ENCODE measurements at places on chromosomes 6 and 20.

DNA sequence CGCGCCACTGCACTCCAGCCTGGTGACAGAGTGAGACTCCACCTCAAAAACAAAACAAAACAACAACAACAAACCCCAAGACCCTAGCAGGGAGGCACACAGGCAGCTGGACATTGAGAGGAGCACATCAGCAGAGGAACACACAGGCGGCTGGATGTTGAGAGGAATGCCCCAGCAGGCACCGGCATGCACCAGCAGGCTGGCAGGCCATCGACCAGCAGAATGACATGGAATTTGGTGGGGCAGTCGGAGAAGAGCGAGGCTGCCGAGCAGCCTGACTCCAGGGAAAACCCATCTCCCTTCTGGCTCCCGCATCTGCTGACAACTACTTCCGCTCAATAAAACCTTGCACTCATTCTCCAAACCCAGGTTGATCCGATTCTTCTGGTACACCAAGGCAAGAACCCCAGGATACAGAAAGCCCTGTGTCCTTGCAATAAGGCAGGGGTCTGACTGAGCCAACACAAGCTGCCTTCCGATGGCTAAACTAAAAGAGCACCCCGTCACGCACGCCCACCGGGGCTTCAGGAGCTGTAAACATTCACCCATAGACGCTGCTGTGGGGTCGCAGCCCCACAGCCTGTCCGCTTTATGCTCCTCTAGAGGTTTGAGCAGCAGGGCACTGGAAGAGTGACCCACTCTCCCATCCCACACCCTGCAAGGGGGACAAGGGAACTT, 60.2 kb downstream of the SLC22A23 start:
- no peak for DNase-seq

DNA sequence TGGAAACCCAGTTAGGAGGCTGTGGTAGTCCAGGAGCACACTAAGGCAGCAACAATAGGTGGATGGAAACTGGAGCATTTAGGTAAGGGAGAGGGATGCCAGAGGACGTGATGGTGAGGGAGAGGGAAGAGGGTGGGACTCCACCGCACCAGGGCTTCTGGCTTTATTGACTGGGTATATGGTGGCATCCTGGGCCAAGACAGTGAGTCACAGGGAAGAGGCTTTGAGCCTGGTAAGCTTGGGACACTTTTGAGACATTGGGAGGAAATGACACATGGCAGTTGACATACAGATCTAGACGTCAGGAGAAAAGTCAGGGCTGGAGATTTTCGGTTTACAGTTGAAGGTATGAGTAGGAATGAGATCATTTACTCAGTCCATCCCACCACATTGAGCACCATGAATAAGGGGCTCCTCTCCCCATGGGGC, 14.9 kb downstream of the NT5E start:
- DNase-seq: no peak

- DNase-seq: no peak
Observed at GRCh38 chr6:33589731-33590530, 9.9 kb upstream of the BAK1 start.

DNA sequence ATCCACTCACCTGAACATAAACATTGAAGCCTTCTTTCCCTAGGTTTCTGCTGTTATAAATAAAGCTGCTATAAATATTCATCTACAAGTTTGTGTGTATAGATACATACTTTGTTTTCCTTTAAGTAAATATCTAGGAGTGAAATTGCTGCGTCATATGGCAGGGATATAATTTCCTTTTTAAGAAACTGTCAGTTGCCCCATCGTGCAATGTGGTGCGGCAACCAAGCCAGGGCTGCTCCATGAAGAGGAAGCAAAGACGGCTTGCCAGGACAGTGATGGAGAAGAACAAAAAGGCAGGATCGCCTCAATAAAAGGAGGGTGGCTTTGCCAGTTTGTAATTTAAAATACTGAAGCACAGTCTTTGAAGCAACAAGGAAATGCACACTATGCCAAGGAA, 36.6 kb downstream of the CITED2 start:
- no peak for DNase-seq

- no peak for DNase-seq
Observed at GRCh38 chr6:75488033-75488432, 5.6 kb downstream of the FILIP1 start.

DNA sequence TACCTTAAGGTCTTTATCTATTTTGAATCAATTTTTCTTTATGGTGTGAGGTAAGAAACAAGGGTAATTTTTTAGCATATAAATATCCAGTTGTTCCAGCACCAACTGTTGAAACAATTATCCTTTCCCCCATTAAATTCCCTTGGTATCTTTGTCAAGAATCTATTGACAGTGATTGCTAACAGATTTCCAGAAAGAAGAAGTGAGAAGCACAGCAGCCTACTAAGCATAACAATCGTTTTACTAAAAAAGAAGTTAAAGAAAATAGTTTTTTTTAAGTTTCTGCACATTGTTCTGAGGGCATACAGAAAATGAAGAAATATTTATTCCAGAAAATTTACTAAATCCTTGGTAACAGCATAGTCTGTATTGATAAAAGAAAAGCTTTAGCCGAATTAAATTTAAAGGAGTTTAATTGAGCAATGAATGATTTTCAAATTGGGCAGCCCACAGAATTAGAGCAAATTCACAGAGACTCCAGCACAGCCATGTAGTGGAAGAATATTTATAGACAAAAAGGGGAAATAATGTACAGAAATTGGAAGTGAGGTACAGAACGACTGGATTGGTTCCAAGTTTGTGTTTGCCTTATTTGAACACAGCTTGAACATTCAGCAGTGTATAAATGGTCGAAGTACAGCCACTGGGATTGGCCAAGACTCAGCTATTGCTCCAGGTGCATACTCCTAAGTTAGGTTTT, 97.9 kb upstream of the UST start:
- no peak for DNase-seq

GRCh38 chr6:105892577-105893262, 193.4 kb upstream of the PRDM1 start:
- DNase-seq: no peak

- DNase-seq: no peak
Observed at GRCh38 chr6:121855521-121855920, 420.1 kb downstream of the GJA1 start.

- peak; percentile 66 for DNase-seq
Observed at GRCh38 chr20:58309591-58310290, at the start of gene RAB22A. Gene RAB22A (plus strand): TSS chr20:58309715. CDS start chr20:58309977, 262 bp downstream.

DNA sequence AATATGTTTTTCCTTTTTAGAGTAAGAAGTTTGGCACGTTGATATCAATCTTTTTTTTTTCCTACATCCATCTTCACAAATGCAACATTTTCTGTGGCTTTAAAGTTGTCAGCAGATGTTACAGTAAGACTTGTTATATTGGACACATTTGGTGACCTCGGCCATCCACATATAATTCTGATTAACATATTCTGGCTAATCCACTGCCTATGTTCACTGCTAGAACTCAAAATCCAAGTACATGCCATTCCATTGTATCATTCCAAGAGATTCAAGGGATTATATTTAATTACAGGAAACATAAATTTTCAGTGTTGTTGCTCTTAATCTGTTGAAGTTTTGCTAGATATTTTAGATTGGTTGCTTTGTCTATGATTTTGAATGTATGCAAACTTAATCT, 367.6 kb downstream of the TENT5A start:
- no peak for DNase-seq

DNA sequence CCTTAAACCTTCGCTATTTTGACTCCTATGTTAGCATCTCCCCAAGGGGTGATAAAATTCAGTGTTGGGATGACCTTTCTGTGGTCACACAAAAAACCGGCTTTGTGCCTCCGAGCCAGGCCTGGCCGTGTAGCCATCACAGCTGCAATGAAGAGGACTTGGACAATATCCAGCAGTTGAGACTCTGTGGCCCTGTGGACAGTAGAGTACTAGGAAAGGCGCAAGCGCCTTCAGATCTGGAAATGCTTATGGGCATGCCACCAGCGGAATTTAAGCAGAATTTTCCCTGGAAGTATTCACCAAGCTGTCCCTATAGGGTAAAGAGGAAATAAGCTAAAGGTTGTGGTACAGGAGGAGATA, 63.3 kb upstream of the SLC2A12 start:
- no peak for DNase-seq

DNA sequence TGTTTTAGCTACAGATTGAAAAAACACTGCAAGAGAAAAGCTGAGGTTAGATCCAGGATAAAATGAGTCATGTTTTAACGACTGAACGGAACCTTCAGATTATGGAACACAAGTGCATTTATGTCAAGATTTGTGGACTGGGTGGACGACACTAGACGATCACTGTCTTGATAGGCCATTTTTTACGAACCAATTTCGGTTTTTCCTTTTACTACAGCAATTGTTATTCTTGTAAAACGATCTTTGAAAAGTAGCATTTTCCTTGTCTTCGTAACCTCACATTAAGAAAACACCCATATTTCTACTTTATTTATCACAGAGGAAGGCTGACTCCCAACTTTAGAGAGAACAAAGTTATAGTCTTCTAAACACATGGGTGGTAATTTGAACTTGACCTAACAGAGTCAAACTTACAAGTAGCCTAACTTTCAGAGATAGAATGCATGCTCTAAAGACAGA, 294.2 kb upstream of the TCF21 start:
- DNase-seq: no peak

DNA sequence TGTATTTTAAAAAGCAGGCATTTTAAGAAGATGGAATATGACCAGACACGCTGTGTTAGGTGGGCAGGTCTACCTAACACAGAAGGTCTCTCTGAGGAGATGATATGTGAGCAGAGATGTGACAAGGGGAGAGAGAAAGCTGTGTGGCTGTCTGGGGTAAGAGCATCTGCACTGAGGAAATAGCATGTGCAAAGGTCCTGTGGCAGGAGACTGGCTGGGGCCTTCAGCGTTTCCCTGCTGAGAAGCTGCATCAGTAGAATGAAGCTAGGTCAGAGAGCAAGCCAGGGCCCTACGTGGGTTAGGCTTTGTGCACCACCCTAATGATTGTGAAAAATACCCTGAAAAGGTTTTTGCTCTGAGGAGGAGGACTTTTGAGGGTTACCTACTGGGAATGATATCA, 87.0 kb downstream of the TXNDC5 start:
- DNase-seq: no peak

DNA sequence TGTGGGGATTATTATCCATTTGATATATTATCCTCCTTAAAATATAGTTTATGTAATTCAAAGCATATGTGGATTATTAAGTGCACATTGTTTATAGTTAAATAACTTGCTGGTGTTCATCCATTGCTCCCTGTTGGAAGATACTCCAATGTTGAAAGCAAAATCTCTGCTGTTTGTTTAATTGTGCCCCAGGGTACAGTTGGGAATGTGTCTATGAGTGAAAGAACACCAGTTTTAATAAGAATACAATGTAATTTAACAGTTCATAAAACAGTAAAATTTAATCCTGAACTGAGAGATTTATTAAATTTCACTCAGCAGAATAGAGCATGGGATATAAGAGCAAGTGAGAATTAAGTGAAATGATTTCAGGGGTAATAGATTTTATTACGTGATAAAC, 364.9 kb downstream of the GRIK2 start:
- no peak for DNase-seq
